ENCODE measurements at places on chromosomes 12 and 14. TPM values are rescaled to one million over a fixed set of nuclear protein-coding genes. Genes with fewer than 3 reads are reported as not detected.

The KRT77 gene
- not detected for total RNA-seq

The CATSPERB gene
- total RNA-seq, result 6.7 TPM

The NFATC4 gene
- total RNA-seq, result not detected

The SERPINA1 gene
- total RNA-seq, result 0.44 TPM

The ASPG gene
- not detected for total RNA-seq

The SIX6 gene
- not detected for total RNA-seq
